ENCODE measurements at places on chromosomes 6 and 20. TPM values are rescaled to one million over a fixed set of nuclear protein-coding genes. Genes with fewer than 3 reads are reported as not detected.

GRCh38 chr6:162728197-162728596, 423 bp downstream of the PACRG start:
- DNase-seq: no peak

ADTRP gene
- 1.5 TPM for total RNA-seq

COL11A2 gene
- 2.6 TPM for total RNA-seq

GRCh38 chr6:138588805-138589434, 89.6 kb upstream of the NHSL1 start:
- DNase-seq: peak; percentile 50

DNA sequence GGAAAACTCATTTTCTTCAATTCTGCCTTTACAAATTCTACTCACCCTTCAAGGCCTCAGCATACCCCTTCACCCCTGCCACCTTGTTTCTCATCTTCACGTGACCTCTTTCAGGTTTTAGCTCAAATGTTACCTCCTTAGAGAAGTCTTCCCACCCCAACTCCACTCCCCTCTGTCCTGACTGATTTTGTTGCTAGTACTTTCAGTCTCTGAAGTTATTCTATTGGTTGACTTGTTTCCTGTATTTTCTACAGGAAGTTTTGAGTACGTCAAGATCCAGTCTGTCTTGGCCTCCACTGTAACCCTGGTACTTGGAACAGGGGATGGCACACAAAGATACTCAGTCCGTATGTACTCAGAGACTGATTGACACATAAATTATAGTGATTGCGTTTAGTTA, 296.1 kb downstream of the DHX35 start:
- no peak for DNase-seq

PRSS35 gene
- 1.2 TPM for total RNA-seq

PBOV1 gene
- total RNA-seq: not detected

E2F1 gene
- 57.2 TPM for total RNA-seq

DNA sequence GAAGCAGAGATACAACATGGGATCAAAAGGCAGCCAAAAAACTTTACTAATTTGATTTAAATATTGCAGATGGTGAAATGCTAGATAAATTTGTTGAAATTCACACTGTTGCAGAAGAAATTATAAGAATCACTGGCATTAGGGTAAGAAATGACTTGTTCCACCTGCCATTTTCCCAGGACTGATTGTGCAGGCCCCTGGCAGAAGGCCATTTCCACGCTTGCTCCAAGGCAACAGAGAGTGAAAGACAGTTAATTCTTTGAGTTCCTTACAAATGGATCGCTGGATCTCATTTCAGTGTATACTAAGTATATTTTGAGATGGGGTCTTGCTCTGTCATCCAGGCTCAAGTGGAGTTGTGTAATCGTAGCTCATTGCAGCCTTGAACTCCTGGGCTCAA, 67.0 kb upstream of the TMEM181 start:
- DNase-seq: no peak

HTR1E gene
- not detected for total RNA-seq

DNA sequence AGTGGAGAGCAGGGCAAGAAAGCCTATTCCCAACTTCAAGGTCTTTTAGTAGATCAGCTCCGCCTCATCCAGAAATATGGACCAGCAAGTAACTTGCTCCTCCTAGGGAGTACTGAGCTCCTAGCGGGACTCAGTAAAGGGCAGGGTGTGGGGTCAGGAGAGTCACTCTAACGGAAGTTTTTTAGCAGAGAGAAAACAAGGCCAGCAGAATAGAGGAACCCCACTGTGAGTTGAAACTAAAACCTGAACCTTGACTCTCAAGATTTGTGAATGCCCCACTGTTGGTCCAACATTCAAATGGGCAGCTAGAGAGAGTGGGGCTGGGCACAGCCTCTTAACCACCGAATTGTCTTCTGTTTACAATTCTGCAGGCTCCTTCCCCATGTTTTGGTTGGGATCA, 244.8 kb downstream of the FARS2 start:
- DNase-seq: no peak

GRCh38 chr6:43833223-43833995, 63.4 kb downstream of the VEGFA start:
- DNase-seq: no peak

GRCh38 chr6:12769556-12770256, 53.1 kb downstream of the PHACTR1 start:
- no peak for DNase-seq

DNA sequence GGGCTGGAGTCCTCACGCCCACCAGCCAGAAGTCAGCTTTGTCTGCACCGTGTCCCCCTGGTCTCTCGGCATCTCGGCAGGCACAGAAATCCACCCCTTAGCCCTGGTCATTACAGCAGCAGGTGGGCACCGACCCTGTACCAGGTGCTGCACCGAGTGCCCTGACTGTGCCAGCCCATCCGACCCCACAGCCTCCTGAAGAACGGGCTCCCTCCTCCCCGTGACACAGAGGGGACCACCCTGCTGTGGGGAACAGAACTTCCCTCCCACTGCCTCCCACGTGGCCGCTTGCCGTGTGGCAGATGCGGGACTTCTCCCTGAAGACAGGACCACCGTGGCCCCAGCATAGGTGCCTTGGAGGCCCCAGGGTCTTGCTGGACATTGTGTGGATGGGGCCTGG, 161.2 kb downstream of the TAF4 start:
- DNase-seq: no peak

DNA sequence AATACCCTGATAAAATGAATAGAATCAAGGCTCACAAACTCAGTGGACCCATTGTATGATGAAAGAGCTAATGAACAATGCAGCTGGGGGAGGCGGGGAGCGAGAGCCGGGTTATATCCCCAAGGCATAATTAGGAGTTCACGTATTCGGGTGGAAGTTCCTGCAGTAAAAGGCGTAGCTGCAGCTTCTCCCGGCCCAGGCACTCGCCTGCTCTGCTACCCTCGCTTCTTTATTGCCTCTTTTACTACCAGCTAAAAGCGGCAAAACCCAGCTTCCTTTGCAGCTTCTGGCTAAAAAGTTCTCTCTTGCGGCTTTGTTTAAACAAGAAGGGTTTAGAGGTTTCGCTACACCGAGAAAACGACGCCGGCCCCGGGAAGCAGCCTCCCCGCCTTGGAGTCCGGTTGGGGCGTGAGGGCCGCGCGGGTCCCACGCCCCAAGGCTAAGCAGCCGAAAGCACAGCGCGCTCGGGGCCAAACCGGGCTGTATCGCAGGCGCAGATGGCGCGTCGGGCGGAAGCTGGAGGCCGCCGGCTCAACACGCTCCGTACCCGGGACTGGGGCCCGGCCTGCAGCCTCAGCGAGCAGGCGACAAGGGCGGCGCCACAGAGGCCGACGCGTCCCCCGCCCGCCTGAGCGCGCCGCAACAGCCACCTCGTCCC, 1.6 kb downstream of the ZBTB2 start:
- DNase-seq: peak; percentile 59

- no peak for DNase-seq
Measured at GRCh38 chr20:19697415-19697814, 60.6 kb upstream of the RIN2 start.

- DNase-seq: no peak
Measured at GRCh38 chr6:40387127-40387870, 199.9 kb downstream of the LRFN2 start.

MLIP gene
- total RNA-seq: not detected

DNA sequence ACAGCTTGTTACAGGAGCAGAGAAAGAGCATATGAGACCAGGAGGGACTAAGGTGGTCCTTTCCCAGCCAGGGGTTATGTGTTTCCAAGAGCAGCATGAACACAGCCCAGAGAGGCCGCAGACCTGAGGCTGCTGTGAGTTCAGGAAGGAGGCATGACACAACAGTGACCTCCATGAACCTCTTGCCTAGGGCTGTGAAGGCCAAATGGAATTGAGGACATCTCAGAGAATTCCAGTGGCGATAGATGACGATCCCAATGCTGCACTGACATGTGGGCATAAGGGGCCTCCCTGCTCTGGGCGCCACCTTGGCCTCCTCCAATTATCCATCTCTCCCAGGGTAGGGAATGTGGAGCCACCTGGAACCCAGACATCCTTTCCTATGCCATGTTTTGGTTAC, 79.9 kb upstream of the FUCA2 start:
- DNase-seq: no peak

GJA10 gene
- total RNA-seq: not detected

FOXF2 gene
- 4.0 TPM for total RNA-seq

- no peak for DNase-seq
Measured at GRCh38 chr6:100568255-100568654, 103.5 kb upstream of the SIM1 start.

CRISP2 gene
- not detected for total RNA-seq
